ENCODE measurements at places on chromosomes 2 and 18.

DNA sequence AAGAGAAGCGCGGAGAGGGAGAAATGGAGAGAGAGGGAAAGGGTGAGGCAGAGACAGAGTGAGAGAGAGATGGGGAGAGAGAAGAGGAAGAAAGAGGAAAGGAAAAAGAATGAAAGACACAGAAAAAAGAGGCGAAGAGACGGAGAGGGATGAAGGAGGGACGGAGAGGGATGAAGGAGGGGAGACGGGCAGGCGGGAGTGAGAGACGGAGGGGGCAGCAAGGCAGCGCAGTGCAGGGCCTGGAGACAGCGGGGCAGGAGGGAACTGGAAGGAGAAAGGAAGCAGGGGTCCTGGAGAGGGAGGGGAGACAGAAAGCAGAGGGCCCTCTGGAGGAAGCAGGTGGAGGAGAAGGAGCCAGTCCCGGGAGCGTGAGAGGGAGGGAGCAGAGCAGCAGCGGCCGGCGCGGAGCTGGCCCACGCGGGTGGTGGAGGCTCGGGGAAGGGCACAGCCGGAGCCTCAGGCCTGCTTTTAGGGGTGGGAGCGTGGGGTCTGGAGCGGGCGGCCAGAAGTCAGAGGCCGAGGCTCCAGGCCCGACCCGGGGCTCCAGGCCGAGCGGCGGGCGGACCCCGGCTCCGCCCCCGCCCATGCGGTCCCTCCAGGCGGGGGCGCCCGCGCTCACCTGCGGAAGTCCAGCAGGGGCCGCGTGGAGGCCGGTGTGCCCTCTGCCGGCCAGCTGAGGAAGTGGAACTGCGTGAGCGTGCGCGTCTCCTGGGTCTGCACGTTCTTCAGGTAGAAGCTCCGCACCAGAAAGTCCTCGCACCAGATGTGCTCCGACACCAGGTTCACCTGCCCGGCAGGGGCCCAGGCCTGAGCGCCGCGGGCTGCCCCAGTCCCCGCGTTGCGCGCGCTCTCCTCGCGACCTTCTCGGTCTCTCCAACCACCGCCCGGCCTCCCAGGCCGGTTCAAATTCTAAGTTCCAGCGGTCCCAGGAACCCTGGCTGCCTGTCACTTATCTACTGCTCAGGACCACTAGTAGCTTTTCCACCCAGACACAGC is 14.5 kb downstream of the PTPRN start:
- DNase-seq = peak; percentile 95

DNA sequence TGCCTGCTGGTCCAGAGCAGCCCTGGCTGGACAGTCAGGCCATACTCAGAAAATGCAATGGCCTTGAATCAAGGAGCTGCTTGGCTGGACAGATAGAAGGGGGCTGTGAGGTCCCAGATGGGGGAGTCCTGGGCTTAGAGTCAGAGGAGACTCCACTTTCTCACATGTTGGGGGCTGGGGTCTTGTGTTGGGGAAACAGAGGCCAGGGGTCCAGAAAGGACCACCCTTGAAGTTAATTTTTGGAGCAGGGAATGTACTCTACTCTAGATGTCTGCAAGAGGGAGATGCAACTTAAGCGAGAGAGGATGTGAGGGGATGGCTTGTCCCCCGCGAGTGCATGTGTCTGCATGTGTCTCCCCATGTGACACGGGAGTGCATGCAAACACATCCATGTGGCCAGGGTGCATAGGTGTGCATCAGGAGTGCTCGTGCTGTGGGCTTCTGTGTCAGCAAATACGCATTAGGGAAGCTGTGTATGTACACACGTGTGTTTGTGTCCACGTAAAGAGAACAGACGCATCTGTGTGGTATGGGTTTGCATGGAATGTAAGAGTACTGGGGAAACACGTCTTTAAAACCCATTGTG is 303.2 kb downstream of the MYCN start:
- no peak for DNase-seq

GRCh38 chr2:121036226-121036692 is 248.7 kb downstream of the TFCP2L1 start:
- no peak for DNase-seq

GRCh38 chr18:32930695-32931301 is 158.0 kb upstream of the KLHL14 start:
- DNase-seq = no peak

DNA sequence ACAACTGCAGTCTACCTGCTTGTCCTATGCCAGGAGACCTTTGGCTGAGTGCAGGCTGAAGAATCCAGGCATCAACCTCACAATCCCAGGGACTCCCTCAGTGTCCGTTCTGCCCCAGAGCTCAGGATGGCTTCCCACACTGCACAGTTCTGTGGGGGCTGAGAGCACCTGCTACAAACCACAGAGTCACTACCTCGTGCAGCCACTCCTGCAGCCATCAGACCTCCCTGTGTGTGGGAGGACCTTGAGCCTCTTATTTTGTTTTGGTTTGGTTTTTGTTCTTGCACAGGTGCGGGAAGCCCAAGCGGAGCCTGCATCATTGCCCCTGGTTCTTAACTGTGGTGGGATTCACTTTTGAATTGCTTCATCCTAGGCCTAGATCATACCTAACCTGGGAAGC is 31.0 kb downstream of the NAT8 start:
- DNase-seq = no peak

GRCh38 chr18:6917072-6917471 is 187.6 kb downstream of the ARHGAP28 start:
- DNase-seq = no peak

DNA sequence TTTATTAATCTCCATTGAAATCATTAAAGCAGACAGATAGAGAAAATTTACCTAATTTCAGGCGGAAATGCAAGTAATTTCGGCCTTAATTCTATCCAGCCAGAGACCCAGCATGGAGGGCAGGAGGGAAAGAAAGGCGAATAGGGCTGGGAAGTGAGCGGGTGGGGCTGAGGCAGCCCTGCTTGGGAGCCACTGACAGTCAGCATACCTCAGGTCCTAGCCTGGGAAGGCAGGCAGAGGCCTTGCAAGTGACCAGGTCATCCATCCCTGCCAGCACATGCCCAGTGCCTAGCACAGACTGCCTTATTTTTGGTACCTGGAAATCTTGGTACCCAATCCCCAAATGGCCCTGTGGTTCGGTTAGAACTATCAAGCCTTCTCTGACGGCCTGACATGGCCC is 1.5 kb downstream of the GDF7 start:
- DNase-seq = no peak

GRCh38 chr2:133374781-133375180 is 193.5 kb downstream of the NCKAP5 start:
- DNase-seq = no peak

- DNase-seq = no peak
Observed at GRCh38 chr18:79914614-79915160, 36.8 kb downstream of the SLC66A2 start.

DNA sequence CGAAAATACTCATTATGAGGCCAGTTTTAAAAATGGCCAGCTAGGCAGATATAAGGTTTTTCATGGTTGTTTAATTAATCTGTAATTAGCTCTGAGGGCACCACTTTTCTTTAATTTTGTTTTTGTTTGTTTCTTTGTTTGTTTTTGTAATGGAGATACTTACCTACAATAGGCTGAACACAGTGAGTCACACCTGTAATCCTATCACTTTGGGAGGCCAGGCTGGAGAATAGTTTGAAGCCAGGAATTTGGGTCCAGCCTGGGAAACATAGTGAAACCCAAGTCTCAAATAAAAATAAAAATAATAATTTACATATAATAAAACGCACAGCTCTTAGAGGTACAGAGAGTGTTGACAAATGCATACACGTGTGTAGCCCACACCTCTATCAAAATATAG is 56.8 kb upstream of the MSH2 start:
- DNase-seq = no peak

GRCh38 chr18:62186499-62186773 is 420 bp downstream of the PIGN start:
- DNase-seq = no peak

DNA sequence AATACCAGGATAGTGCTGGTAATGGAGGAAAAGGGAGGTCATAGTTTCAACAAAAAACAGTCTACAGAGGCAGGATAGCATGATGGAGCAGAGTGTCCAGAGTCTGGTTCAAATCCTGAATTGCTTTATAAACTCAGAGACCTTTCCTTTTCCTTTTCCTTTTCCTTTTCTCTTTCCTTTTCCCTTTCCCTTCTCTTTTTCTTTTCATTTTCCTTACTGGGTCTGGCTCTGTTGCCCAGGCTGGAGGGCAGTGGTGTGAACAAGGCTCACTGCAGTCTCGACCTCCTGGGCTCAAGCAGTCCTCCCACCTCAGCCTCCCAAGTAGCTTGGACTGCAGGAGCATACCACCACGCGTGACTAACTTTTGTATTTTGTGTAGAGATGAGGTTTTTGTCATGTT is 31.7 kb downstream of the GIGYF2 start:
- DNase-seq = no peak

- no peak for DNase-seq
Observed at GRCh38 chr18:12701161-12701560, 1.4 kb downstream of the CEP76 start.

DNA sequence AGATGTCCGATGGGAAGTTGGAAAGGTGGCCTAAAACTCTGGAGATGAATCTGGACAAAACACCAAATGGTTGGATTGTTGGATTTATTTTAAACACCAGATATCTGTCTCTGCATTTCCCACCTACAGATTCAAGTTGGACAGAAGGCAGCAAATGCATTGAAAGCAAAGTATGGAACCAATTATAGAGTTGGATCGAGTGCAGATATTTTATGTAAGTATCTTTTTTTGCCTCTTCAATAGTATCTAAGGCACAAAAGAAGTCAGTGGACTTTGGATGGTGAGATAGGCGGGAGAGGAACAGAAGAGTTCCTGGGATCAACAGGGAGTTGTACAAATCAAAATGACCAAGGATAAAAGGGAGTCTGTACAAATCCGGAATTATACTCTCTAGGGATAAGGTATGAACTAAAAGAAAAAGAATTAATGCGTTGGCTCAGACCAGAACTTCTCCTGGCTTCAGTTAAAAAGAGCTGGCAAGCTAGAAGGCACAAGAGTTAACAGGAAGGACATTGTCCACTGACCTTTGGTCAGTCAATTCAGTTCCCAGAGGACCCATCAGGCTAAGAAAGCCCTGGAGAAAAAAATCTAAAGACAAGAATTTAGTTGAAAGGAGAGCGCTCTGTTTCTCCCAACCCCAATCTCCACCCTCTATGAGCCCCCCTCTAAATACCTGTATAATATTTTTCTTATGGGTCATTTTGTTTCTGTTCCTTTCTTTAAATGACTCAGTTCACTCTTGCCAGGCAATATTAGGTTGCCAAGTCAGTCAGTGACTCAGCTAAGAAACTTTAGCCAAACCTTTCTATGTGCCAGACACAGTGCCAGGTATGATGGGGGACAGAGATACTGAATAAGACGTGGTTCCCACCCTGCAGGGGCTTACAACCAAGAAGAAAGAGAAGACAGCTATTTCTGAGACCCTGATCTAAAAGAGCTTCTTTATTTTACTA is 29.1 kb downstream of the CPO start:
- no peak for DNase-seq

DNA sequence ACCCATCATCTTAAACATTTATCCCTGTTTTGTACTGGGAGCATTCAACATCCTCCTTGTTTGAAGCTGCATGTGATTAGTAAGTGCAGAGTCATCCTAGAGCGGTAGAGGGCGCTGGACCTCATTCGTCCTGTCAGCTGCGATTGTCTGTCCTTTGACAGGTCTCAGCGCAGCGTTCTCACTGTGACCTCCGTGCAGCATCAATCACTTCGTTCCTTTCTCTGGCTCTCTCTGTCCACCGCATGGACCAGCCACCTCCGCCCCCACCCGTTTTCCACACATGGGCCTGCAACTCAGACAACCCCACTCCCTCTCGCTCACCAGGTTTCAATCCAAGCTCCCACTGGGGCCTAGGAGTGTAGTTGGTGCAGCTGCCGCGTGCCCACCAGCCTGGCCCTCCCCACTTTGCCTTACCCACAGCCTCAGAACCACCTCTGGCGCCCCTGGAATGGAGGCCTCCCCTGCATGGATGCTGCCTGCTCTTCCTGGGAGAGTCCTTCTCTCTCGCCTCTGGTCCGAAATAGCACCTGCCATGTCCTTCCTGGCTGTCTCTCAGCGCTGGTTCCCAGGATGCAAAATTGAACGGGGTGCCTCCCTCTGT is 90.5 kb downstream of the NDUFA10 start:
- peak; percentile 83 for DNase-seq

DNA sequence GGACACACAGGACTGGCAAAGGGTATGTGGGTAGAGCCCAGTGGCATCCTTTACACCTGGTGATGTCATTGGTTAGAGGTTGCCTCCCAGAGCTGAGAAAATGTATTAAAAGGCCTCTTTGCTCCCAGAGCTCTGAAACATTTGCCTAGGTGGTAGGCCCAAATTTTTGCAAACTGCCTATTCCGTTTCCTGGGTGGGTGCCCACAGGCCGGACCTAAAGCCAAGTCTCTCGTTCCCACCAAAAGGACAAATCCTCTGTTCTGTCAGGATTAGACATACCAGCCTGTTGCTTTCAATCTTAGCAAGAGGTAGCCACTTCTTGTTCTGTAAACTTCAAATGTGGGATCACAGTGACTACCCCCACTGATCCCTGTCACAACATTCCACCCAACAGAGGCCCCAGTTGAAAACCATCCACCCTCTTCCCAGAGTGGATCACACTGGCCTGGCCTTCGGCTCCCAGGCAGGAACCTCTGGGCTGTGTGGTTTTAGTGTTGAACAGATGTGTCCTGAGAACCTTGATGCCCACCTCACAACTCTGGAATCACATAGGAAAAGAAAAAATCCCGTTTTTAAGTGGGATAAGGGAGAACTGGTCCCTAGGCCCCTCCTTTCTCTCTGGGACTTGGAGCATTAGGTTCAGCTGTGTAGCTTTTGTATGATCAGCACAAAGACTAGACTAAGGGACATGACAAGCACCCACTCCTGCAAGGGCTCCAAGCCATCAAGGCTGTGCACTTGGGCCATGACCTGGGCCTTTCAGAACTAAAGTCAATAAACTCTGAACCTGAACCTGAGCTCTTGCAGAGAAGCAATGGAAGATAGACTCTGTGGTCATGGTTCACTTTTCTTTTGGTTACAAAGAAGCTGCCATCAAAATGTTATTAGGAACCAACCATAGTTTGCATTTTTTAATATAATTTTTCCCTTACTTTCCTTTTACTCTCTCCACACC is 211.3 kb downstream of the CYP26B1 start:
- peak; percentile 0 for DNase-seq

GRCh38 chr2:210818473-210818872 is 262.1 kb downstream of the CPS1 start:
- DNase-seq = no peak

DNA sequence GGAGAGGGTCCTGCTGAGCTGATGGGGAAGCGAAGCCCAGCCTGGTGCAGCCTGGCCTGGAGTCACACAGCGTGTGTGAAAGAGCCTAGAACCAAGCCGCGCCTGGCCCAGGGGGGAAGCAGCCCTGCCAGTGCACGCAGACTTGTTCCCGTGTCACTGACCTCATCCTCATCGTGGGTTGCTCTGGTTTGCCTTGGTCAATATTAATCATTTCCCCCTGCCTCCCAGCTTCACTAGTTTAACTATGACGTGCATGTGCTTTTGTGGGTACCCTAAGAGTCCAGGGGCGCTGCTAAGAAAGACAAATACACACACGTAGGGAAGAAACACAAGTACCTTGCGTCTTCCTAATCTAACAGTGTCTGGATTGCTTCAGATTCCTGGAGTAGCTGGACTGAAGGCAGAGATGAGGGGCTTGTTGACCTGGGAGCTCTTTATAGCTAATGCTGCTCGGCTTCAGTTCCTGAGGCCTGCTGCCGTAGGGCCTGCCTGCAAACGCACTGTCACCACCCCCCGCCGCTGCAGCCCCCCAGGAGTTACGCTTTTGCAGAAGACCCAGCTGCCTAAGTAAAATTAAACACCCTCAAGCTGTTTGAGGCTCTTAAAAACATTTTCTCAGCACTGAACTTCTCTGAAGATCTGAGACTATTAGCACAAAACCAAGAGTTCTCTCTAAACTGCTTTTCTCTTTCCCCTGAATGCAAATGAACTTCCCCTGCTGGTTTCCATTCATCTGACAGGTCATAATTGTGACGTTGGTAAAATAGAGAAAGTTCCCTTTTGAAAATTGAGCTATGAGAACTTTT is 159.2 kb downstream of the FAM210A start:
- DNase-seq = peak; percentile 51
